ENCODE measurements at places on chromosomes 12 and 14.

GRCh38 chr12:46131732-46132469 is 136.9 kb downstream of the SLC38A1 start:
- DNase-seq, result no peak

- DNase-seq, result no peak
These were observed 147.5 kb downstream of the KITLG start for GRCh38 chr12:88432531-88433490.

DNA sequence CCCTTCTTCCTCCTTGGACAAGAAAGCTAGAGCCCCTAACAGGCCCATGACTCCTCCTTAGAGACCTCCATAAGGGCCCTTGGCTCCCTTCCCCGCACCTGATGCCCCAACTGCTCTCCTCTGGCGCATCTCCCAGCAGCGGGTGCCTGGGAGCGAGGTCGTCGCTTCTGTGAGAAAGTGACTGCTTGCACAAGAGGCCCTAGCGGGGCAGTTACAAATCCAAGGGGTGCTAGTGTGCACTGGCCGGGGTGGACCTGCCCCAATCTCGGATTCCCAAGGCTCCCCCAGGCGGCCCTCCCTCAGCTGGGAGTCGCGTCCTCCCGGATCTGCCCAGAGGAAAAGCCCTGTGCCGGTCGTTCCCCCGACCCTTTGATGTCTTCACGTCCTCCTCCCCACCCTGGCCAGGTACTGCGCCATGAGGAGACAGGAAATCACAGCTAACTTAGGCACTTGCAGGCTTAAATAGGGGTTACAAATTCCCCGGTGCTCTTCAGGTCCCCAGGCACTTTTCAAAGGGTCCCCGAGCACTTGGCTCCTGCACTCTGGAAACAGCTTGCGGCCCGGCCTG is 2.8 kb downstream of the NKX2-8 start:
- DNase-seq, result no peak

DNA sequence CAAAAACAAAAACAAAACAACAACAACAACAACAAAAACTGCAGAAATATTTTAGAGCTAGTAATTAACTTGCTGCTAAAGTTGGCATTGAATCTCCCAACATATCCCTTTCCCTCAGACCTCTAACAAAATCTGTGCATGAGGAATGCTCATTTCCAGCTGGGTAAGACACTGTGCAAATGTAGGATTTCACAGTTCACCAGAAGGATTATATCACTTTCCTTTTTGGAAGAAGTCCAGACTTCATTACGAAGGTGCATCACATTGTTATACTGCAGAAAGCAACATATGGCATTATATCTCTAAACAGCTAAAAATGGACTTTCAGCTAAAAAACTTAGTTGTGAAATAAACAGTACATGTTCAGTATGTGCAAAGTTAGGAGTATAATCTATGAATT is 341.8 kb downstream of the FSCB start:
- no peak for DNase-seq

All from activated T-cell treated with anti-CD3 and anti-CD28 coated beads, Interleukin-2, amount 50 U/mL, for 24 hours (primary cell).